Endothelial cell of umbilical vein (primary cell): ENCODE measurements at places on chromosomes 2 and 18.

GRCh38 chr18:5726011-5726410 lies 169.3 kb downstream of the TMEM200C start:
- no peak for DNase-seq

GRCh38 chr2:200662727-200663126 lies 76.9 kb downstream of the AOX1 start:
- DNase-seq, result no peak

DNA sequence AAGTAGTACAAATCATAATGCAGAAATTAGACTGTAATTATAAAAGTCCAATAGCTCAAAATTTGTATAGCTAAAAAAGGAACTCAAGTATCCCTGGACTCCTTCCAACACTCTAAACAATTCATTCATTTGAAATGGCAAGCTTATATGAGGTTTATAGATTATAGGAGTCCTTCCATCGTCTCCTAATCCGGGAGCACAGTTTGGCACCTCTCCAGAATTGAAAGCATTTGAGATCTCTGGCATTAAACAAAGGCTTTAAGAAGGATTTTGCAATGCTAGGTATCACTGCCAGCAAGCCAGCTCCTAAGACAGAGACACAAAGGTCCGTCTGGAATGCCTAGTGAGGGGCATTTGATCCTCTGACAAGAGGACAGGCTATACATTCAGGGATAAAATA lies 90.9 kb downstream of the ACVR1 start:
- peak; percentile 60 for DNase-seq

DNA sequence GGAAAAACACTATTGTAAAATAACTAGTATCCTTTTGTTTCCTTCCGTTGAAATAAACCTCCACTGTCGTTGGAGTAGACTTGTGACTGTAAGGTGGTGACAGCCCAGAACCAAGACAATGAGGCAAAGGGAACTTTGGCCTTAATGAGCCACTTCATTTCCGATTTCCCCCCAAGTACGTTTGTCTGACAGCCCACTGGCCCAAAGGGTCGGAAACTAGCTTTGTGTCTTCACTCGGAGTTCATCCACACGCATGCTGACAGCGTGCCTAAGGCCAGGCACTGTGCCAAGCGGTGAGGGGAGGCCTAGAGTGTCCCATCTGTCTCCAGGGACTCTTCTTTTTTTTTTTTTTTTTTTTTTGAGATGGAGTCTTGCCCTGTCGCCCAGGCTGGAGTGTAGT lies 21.0 kb downstream of the HJURP start:
- DNase-seq, result no peak

- no peak for DNase-seq
Measured at GRCh38 chr18:62585274-62586150, 62.7 kb downstream of the ZCCHC2 start.

DNA sequence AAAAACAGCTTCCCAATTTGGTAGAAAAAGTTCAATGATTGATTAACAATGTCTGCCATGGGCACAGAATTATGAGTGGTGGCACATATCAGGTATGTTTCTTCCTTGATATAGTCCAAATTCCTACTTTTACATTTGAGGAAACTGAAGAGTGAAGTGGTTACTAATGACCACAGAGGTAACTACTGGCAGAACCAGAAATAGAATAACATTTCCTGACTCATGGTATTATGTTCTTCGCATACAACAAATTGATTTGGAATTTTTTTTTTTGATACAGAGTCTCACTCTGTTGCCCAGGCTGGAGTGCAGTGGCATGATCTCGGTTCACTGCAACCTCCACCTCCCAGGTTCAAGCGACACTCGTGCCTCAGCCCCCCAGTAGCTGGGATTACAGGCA lies 6.0 kb upstream of the NFE2L2 start:
- DNase-seq, result no peak

DNA sequence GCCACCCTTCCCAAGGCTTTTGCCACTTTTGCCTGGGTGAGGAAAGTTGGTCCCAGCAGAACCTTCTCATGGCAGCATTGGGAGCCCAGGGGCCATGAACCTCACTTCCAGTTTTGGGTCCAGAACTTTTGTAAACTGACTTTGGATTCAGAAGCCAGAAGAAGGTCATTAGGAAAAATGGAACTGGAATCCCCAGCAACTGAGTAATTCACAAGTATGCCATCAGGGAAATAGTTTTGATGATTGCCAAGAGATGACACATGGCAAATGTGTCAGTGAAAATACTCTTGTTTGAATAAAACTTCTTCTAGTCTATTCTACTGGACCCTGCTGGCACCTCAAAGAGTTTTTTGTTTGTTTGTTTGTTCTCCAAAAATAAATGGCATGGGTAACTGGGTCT lies 203.7 kb downstream of the SETBP1 start:
- DNase-seq, result no peak

DNA sequence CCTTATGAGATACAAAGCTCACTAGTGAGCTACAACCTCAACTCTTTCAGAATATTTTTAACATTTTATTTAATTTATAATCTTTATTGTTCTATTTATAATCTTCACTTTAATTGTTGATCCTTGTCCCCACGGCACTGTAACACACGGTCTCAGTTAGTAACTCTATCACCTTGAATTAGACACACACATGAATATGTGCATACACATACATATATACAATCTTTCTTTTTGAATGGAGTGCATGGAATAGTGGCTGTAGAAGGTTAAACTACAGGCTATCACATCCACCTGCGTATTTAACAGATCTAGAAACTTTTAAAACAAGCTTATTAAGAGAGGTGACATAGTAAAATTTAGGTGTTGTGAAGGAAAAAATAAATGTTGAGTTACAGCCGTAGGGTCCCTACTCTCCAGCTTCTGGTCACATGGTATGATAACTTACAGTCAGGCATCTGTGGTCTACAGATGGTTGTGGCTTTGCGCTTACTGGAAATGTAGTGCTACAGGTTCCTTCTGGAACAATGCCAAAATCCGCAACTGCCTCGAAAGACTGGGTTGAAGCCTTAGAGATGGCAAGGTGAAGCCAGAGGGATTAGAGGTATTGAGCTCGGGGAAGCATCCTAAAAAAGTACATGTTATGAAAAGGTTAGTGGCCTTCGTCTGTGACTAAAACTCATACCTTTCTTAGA lies 1324.1 kb upstream of the SLC39A10 start:
- no peak for DNase-seq

- no peak for DNase-seq
Measured at GRCh38 chr2:217727801-217728200, 275.0 kb downstream of the TNS1 start.

DNA sequence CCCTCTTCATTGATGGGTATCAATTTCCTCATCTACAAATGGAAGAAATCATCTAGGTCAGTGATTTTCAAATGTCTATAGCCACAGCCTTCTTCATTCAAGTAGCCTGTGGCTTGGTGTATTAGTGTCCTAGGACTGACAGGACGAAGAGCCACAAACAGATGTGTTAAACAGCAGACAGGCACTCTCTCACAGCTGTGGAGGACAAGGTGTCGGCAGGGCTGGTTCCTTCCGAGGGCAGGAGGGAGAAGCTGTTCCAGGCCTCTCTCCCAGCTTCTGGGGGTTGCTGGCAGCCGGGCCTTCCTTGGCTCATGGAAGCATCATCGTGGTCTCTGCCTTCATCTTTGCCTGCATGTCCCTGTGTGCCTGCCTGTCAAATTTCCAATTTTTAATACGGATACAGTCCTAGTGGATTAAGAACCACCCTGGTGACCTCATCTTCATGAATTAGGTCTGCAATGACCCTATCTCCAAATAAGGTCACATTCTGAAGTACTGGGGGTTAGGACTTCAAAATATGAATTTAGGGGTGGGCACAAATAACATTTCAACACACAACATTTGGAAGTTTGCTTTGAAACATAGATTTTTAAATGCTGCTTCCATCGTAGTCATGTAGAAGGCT lies 86.5 kb downstream of the PTGR3 start:
- no peak for DNase-seq

DNA sequence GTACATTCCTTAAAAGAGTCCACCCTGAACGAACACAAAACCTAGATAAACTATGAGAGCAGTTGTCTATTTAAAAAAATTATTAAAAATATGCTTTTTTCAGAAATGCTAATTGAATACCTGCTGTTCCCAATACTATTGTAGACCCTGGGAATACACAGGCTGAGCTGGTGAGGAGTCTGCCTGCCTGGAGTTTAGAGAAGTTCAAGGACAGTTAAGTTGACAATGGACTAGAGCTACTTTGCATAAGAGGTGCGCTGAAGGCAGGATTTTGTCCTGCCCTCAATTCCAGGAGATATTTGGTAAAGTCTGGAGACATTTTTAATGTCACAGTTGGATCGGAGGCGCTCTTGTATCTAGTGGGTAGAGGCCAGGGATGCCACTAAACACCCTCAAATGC lies 110.2 kb downstream of the SETBP1 start:
- DNase-seq, result no peak

- no peak for DNase-seq
Measured at GRCh38 chr2:36469106-36469477, 113.5 kb downstream of the CRIM1 start.

- DNase-seq, result no peak
Measured at GRCh38 chr18:35141567-35142274, 99.1 kb upstream of the ZNF397 start.

DNA sequence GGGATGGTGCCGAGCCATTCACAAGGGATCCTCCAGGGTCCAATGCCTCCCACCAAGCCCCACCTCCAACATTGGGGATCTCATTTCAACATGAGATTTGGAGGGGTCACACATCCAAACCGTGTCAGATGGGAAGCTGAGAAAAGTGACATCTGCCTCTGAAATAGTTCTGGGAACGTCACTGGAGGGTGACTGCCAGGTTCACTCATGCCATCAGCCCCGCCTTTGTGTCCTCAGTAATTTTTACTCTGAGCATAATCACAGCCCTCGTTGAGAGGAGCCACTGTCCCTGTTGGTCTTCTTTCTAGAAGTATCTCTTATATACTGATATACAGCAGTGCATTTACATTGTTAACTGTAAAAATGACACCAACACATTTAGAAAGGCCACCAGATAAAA lies 67.4 kb downstream of the KLHL29 start:
- no peak for DNase-seq

DNA sequence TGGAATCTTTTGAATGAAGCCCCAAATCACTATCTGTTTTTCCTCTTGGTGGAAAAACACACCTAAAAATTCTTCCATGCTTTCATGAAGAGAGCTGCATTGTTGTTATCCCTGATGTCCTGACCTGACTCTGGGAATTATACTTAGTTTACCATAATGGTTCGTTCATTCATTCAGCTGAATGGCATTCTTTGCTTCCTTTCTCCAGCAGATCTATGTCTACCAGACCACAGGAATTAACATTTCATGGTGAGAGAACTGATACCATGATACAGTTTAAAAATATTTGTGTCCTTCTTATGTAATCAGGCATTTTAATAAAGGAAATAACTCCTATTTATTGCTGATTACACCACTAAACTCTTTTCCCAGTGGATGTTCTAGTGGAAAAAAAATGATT lies 11.1 kb upstream of the SLC4A10 start:
- no peak for DNase-seq

- DNase-seq, result no peak
Measured at GRCh38 chr2:27810455-27810854, 38.9 kb downstream of the MRPL33 start.

GRCh38 chr2:20972110-20972509 lies 71.8 kb downstream of the APOB start:
- no peak for DNase-seq

GRCh38 chr2:85668009-85668856 lies at the start of gene SFTPB:
TSS of gene SFTPB (minus strand) at chr2:85668199. CDS start at chr2:85668183, 16 bp downstream.
- DNase-seq, result no peak

DNA sequence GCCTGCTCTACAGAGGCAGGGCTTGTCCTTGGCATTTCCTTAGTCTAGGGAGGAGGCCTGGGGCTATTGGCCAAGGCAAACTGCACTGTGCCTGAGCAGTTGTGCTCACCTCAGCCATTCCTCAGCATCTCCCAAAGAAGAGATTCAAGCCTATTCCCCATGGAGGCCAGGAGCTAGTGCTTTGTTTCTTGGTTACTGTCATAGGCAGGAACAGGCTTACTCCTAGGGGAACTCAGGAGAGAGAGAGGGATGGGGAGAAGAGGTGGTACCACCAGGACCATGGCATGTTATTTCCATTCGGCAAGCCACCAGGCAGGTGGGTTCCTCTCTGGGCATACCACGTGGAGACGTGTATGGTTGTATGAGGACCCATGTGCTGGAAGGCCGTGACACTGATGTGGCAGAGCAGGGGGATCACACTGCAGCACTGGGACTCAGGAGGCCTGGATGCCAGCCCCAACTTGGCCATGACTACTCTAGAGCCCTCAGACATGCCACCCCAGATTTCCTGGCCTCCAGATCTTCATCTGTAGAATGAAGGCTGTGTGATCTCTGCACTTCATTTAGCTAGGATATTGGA lies 233.7 kb downstream of the LOXHD1 start:
- no peak for DNase-seq

DNA sequence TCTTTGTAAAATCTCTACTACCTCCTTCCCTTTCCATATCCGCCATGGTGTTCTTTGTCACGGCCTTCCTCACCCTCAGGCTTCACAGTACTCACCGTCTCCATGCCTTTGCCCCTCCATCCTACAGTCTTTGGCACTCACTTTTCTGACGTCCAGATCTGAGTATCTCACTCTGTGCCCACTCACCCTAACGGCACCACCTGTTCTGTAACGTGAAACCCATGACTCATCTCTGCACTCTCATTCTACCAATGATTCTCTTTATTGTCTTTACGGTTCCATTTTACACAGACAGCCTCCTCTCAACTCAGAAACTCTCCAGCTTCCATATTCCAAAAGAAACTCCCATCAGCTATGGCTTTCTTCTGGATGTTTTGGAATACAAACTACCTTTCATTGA lies 56.7 kb downstream of the NETO1 start:
- DNase-seq, result no peak

DNA sequence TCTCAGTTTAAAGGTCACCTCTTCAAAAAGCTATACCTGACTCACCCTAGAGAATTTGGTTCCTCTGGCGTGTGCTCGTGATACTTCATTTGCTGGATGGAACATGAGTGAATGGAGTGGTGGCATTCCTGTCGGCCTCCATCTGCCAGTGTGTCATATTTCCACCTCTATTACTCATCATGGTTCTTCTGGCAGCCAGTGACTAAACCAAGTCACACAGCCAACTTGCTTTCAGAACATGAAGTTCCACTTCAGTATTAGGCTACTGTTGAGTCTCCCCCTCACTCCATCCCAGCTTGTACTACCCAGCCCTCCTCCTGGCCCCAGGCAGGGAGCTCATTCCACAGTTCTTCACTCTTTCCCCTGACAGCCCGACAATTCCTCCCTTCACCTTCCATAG lies 169.8 kb downstream of the MREG start:
- peak; percentile 88 for DNase-seq

- no peak for DNase-seq
Measured at GRCh38 chr18:29163596-29163995, 986.7 kb upstream of the CDH2 start.

DNA sequence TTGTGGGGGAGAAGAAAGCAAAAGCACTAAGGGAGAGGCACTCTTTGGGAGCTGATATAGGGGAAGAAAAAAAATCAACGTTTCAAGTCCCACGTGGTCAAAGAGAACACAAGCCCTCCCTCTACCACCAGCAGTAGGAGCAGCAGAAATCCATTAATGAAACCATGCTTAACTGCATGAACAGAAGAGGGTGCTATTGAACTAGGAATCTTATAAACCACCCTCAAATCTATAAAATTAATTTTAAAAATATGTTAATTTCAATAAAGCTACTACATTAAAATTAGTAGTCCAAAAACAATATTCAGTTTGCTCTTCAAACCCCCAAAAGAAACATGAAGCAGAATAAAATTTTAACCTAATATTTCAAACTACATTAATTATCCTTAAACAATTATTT lies 147.8 kb downstream of the TMEM18 start:
- no peak for DNase-seq

GRCh38 chr18:12312976-12313375 lies 4.9 kb downstream of the TUBB6 start:
- DNase-seq, result no peak

- no peak for DNase-seq
Measured at GRCh38 chr18:11570073-11570588, 39.3 kb upstream of the SLC35G4 start.
